MCF 10A (cell line): ENCODE measurements at places on chromosomes 11 and 22. TPM values are rescaled to one million over a fixed set of nuclear protein-coding genes. Genes with fewer than 3 reads are reported as not detected.

Gene IGSF22
- not detected in 2 replicates for total RNA-seq

GRCh38 chr22:49532869-49533802 is 294.5 kb downstream of the BRD1 start:
- no peak for DNase-seq

DNA sequence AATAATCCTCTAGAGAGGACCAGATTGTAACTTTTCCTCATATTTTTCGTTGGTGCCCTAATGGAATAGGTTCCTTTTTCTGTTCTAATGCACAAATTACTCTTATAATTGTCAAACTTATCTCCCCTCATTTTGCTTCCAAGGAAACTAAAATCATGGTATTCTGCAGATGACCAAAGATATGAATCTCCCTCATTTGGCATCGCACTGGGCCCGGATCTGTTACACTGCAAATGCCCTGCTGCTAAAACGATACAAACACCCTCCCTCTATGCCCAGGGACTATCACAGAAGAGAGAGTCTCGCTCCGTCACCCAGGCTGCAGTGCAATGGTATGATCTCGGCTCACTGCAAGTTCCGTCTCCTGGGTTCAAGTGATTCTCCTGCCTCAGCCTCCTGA is 7.6 kb downstream of the KLHDC7B start:
- DNase-seq: no peak

Gene RFPL2
- not detected in 2 replicates for total RNA-seq

GRCh38 chr11:47607380-47607779 is 13.2 kb upstream of the C1QTNF4 start:
- peak; percentile 17 for DNase-seq

DNA sequence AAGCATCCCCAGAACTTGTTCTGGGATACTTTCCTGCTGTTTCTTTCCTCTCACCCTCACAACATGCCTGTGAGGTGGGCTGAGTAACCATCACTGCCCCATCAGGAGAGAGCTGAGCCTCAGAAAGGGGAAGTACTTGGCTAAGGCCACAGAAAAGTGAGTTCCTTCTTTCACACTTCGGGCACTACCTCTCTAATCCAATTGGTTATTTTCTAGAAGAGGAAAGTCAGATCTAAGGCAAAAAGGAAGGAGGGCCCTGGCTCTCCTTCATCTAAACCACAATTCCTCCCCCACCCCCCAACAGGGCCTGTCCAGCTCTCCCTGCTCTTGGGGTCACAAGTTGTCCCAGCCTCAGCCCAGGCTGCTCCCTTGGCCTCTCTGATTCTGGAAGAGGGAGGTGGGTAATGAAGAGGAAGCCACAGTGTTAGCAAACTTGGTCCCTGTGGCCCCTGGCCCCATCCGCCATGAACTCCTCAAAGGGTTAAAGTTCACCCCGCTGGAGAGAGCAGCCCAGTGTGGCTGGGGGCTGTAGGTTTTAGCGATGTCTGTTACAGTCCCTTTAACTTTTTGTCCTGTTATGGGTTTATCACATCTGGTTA is 34.0 kb downstream of the SLC22A12 start:
- DNase-seq: no peak

DNA sequence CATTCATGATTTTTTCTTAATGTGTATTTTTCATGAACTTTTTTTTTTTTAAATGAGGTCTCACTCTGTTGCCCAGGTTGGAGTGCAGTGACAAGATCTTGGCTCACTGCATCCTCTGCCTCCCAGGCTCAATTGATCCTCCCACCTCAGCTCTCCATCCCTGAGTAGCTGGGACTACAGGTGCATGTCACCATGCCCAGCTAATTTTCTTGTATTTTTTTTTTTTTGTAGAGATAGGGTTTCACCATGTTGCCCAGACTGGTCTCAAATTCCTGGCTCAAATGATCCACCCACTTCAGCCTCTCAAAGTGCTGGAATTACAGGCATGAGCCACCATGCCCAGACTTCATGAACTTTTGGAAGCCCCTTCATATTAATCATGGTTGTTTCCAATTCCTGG is 49.7 kb downstream of the ADAMTS15 start:
- no peak for DNase-seq

GRCh38 chr11:24457985-24458384 is 38.9 kb upstream of the LUZP2 start:
- DNase-seq: no peak

DNA sequence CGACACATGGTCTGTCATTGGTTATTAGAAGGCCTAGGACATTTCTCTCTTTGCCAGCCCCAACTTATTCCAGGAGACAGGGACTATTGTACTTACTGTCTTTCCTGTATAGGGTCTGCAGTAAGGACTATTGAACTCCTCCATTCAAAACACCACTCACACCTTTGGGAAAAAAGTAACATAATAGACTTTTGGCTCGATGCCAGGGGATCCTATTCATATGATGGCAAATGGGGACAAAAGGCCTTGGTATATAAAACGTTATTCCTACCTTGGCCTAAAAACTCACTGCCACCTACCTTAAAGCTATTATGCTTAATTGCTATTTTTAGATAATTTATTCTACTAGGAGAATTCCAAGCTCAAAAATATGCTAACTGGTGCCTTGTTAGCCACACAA is 6.3 kb upstream of the NDUFC2 start:
- DNase-seq: no peak

GRCh38 chr22:30490399-30490798 is 15.1 kb downstream of the SEC14L4 start:
- DNase-seq: no peak

- no peak for DNase-seq
Measured at GRCh38 chr11:128937480-128937879, 5.2 kb downstream of the TP53AIP1 start.

- DNase-seq: no peak
Measured at GRCh38 chr11:31366795-31367194, 2.7 kb downstream of the DCDC1 start.

DNA sequence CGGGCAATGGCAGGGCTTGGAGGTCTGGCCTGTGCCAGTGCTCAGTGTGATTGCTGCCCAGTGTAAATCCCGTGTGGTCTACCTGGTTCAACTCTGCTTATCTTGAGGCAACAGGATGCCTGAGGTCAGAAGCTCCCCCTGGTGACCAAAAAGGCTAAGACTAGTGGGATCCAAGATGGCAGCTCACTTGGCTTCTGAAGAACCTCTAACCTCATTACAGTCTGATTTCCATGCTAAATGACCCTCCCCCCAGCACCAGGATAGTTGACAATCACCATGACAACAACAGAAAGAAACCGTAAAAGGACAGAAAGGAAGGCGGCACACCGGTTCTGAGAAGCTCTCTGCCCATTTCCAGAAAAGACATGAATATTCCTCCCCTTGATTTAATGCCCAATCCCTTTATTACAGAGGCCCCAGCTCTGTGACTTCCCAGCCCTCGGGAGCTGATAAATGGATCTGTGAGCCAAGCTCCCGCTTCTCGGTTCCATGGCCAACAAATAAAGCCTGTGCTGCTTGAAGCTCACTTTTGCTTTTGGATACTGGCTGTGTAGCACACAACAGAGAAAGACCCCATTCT is 398.4 kb downstream of the CTTN start:
- DNase-seq: no peak

DNA sequence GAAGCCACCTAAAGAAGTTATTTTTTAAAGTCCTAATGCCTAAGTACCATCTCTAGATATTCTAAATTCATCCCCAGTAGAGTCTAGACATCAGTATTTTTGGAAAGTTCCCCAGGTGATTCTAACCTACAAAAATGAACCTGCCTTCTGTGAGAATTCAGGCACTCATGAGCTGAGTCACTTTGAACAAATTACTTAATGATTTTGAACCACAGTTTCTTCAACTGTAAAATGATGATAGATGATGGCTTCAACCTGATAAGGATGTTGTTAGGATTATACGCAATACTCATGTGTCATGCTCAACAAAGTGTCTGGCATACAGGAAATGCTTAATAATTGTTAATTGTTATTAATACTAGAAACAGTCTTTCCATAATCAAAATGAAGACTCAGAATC is 82.8 kb upstream of the OR5AK2 start:
- DNase-seq: no peak

DNA sequence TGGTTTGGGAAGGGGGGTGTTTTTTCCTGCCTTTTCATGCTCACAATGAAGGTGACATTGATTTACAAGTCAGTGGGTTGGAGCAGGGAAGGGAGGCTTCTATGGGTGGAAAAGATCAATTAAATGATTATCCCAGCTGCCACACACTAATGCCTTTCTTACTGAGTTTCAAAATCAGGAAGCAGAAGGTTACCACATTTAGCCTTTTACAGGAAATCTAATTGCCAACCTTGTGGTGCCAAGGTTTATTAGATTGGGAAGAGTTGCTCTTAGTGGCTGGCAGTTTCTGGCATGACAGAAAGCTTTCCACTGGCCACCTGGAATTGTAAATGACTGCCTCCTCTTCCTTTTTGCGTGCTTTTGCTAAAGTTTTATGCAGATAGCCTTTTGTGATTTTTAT is 98.7 kb downstream of the NAV2 start:
- no peak for DNase-seq

DNA sequence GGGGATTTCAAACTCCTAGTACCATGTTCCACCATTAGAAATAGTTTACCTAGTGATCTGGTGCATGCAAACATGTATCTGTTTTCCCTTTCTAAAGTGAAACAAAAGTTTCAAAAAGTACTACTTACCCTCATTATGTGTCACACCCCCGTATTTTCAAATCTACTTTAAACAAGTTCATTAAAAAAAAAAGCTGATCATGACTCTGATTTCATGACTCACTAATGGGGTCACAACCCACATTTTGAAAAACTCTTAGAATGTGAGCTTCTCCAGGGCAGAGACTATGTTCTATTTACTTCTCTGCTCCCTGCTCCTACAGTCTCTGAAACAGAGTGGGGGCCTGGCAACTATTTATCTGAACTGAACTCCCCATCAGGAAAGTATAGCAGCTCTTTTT is 18.2 kb downstream of the CHRM1 start:
- DNase-seq: no peak

- DNase-seq: no peak
Measured at GRCh38 chr22:22772396-22772795, 115.2 kb upstream of the IGLL5 start.

Gene ANGPTL5
- not detected in 2 replicates for total RNA-seq

GRCh38 chr11:28338371-28338770 is 230.2 kb downstream of the METTL15 start:
- DNase-seq: no peak

Gene SYT13
- not detected in 2 replicates for total RNA-seq

- DNase-seq: no peak
Measured at GRCh38 chr22:29912605-29913398, 29.8 kb downstream of the MTMR3 start.

DNA sequence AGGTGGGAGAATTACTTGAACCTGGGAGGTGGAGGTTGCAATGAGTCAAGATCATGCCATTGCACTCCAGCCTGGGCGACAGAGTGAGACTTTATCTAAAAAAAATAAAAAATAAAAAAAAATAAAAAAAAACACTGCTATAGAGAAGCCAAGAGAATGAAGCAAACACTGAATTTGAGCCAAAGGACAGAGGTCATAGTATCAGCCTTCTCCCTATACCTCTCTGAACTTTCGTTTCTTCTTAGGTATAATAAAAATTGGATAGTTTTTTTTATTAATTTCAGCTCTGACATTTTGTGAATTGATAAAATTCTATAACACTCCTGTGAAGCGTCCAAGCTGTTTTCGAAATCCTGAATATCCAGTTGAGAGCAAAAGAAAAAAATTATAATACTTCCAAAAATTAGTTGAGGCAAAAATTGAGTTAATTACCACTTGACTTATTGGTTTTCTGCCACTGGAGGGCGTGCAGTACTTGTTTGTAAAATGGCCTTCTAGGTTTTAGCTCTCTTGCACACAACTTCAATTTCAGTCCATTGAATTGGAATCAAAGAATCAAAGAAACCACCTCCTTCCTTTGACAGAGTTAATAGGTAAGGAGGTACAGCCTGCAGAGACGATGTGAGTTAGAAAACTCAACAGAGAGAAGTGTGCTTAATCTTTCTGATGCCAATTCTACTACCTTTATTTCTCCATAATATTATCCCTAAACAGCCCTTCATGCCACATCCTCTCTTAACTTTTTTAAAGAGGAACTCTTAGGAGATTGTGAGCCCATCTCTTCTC is 143.2 kb downstream of the BBOX1 start:
- DNase-seq: peak; percentile 72

Gene KCNK7
- 0.25 TPM in 1 of 2 replicates, not detected in the other for total RNA-seq

Gene CRYBB1
- total RNA-seq: not detected in 2 replicates

DNA sequence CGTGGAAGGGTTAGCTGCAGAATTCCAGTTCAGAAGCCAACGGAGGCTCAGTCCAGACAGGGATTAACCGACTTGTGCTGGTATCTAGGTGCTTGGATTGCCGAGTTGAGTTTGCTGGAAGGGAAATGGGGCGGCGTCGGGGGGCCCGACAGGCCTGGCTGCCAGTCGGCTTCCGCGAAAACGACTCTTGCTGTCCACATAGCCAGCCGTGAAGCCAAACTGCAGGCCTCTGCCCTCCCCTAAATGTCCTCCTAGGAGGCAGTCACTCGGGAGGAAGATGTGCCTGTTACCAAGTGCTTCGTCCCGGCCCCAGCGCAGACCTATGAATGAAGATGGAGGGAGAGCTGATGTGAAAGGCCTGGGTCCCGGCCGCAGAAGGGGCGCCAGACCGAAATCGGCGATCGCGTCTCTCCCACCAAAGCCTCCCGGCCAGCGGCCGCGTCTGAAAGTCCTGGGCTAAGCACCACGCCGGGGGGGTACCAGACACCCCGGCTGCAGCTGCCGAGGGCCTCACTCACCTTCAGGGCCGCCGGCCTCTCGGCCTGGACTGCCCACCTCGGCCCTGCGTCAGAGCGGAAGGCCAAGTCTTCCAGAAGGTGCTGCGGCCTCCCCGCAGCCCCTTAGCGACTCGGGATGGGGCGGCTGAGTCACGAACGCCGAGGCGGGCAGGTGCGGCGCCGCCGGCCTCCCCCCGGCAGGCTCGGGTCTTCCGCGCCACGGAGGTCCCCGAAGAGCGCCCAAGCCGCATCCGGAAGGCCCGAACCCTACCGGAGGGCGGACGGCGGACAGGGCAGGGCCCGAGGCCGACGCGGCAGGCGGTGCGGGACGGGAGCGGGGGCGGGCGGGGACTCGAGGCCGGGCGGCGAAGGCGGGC is 7.5 kb downstream of the DPAGT1 start:
- no peak for DNase-seq

Gene C11orf21
- not detected in 2 replicates for total RNA-seq

Gene FAM111B
- 0.74 and 1.6 TPM in 2 replicates for total RNA-seq
